ENCODE measurements at places on chromosomes 13 and 19.

- DNase-seq = no peak
Measured at GRCh38 chr13:111531505-111531904, 211.1 kb downstream of the TEX29 start.

DNA sequence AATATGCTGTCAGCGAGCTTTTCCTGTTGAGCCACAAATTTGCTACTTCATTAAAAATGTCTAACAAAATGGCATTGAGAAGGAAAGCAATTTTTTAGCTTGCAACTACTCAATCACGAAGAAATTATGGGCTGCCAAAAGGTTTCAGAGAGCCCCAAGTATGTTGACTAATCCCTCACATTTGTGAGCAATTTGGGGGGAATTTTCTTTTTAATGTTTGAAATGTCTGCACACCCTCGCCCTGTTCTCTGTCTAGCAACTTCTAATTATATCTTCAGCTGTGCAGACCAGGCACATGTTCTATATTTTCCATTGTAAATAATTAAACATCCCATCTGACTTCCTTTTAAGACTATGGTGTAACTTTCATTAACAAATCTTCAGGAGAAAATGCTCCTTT lies 192.9 kb downstream of the DCT start:
- DNase-seq = no peak

DNA sequence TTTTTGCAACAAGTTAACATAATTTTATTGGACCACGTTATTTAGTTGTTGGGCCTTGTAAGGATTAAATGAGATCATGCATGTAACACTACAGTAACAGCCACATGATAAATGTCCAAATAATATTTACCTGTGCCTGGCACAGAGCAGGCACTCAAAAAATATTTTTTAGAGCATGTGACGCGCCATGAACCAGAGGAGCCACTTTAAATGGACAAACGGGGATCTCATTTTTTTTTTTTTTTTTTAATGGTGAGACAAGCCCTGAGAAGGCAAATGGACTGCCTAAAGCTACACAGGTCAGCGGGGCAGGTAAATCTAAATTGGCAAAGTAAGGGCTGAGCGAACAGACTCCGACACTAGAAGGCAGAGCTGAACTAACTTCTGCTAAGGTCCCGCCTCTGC lies 840 bp upstream of the RPS19 start:
- DNase-seq = no peak

- no peak for DNase-seq
Measured at GRCh38 chr13:69565334-69565733, 542.3 kb upstream of the ATXN8OS start.

DNA sequence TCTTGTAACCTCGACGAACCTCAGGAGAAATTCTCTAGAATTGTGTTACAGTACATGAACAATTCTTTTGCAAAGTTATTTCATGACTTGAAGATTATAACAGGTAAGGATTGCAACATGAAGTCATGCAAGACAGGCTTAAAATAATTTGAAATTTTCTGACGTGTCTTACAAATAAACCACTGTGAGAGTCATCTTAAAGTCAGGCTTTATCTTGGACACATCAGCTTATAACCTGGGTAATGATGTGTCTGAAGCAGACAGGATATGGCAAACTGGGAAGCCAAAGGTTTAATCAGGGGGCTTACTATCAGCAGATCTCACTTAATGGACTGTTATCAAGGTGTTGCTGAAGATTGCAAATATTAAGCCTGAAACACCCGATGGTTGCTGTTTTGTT lies 407.8 kb downstream of the KLF5 start:
- DNase-seq = no peak

DNA sequence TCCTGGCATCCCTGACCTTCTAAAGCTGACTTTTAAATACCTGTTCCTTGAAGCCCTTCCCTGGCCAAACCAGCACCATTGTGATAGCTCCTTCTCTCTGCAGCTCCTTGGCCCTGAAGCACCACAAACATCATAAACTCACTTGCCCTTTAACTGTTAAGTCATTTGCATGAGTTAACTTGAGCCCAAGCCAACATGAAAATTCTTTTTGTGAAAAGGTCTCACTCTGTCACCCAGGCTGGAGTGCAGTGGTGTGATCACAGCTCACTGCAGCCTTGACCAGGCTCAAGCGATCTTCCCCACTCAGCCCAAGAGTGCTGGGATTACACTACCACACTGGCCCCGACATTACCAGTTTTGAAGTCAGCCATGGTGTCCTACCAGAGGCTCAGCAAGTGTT lies 87.8 kb downstream of the ZIC5 start:
- DNase-seq = no peak

- DNase-seq = no peak
Measured at GRCh38 chr13:107842562-107843180, 372.7 kb downstream of the LIG4 start.

DNA sequence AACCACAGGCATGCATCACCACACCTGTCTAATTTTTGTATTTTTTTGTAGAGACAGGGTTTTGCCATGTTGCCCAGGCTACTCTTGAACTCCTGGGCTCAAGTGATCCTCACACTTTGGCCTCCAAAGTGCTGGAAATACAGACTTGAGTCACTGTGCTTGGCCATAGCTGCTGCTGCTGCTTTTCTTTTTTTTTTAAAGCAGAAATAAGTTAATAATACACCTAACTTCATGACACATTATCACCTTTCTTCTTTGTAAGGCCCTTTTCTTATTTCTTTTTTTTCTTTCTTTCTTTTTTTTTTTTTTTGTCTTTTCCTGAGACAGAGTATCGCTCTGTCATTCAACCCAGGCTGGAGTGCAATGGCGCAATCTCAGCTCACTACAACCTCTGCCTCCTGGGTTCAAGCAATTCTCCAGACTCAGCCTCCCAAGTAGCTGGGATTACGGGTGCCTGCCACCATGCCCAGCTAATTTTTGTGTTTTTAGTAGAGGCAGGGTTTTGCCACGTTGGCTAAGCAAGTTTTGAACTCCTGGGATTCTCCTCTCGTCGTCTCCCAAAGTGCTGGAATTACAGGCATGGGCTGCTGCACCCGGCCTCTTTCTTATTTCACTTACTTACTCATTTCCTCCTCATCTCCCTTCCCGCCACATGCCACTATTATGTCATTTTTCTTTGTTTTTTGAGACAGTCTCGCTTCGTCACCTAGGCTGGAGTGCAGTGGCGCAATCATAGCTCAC lies 8.7 kb downstream of the SHKBP1 start:
- DNase-seq = peak; percentile 81

DNA sequence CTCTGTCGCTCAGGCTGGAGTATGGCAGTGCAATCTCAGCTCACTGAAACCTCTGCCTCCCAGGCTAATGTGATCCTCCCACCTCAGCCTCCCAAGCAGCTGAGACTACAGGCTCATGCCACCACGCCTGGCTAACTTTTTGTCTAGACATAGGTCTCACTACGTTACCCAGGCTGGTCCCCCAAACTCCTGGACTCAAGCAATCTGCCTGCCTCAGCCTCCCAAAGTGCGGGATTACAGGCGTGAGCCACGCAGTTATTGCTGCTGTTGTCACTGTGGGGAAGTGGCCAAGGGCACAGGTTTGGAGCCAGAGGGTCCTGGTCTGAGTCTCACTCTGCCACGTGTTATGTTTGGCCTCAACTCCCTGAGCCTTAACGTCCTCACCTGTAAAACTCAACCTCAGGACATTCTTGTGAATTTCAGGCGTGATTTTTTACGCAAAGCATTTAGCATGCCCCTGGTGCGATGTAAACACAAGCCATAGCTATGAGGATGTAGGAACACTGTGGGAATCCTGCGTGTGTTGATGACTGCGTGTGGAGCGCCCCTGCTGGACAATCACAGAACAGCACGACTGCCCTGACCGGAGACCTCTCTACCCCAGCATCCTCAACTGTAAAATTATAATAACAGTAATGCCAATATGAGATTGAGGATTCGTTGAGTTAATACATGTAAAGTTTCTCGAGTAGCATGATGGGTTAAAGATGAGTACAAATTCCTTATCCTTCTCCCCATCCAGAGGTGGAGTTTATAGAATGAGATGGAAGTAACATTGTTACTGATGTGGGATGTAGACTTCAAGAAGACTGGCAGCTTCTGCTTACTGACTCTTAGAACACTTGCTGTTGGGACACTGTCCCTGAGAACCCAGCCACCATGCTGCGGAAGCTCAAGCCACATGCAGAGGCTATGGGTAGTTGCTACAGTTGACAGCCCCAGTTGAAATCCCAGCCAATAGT lies 41.8 kb upstream of the PNMA8B start:
- peak; percentile 75 for DNase-seq

GRCh38 chr13:33799950-33800592 lies 17.9 kb upstream of the RFC3 start:
- peak; percentile 52 for DNase-seq

DNA sequence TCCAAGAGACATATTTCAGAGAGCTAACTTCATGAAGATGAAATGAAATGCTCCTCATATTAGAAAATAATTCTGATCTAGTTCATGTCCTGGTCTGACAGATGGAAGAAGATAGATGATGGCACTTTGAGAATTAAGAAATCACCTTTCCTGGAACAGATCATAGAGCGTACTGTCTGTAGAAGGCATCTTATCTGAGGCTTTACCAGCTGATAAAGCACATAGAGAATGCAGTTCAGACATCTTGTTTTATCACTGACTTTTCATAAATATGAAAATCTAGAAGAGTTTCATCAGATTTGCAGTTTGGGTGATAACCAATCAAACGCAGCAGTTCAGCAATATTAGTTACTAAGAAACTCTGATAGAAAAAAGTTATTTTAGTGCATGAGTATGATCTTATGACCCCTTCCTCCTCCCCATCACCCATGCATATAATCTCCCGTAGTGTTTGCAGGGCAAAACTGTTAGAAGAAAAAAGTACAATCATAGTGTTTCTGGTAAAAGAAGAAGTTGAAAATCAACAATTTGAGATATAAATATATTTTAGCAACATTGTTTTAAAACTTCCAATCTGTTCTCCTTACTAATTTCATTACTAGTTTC lies 585.2 kb downstream of the PCDH9 start:
- DNase-seq = no peak

- DNase-seq = no peak
Measured at GRCh38 chr13:38990693-38991092, at the start of gene STOML3. TSS of gene STOML3 (minus strand) at chr13:38990831. CDS start at chr13:38990721, 110 bp downstream.

DNA sequence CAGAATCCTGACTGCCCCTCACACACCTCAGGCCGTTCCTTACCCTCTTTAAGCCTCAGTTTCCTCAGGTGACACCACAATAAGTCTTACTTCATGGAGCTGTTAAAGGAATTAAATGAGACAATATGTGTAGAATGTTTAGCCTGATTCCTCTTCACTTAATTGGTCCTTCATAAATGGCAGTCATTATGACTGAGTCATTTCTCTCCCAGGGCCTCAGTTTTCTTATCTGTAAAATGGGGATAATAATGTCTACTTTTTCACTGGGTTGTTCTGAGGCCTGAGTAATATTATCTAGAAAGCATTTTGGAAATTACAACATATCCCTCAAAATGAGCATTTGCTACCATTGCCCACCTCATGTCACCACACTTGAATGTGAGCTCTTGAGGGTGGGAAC lies 21.6 kb downstream of the POU2F2 start:
- DNase-seq = no peak
